ENCODE measurements at places on chromosomes 2 and 18.

- no peak for DNase-seq
Observed at GRCh38 chr18:8705238-8705960, at the start of gene MTCL1. Gene MTCL1, plus strand, starts transcription at chr18:8705556. Its CDS starts 105 bp downstream, at chr18:8705661.

GRCh38 chr2:142041105-142041504, 89.7 kb downstream of the LRP1B start:
- DNase-seq, result no peak

GRCh38 chr18:55402731-55403405, 185.1 kb downstream of the TCF4 start:
- DNase-seq, result no peak

- DNase-seq, result no peak
Observed at GRCh38 chr2:74618410-74619083, 29.6 kb downstream of the M1AP start.

GRCh38 chr2:14569294-14569693, 63.2 kb upstream of the LRATD1 start:
- DNase-seq, result no peak

GRCh38 chr2:218032336-218033171, 29.8 kb upstream of the TNS1 start:
- no peak for DNase-seq

DNA sequence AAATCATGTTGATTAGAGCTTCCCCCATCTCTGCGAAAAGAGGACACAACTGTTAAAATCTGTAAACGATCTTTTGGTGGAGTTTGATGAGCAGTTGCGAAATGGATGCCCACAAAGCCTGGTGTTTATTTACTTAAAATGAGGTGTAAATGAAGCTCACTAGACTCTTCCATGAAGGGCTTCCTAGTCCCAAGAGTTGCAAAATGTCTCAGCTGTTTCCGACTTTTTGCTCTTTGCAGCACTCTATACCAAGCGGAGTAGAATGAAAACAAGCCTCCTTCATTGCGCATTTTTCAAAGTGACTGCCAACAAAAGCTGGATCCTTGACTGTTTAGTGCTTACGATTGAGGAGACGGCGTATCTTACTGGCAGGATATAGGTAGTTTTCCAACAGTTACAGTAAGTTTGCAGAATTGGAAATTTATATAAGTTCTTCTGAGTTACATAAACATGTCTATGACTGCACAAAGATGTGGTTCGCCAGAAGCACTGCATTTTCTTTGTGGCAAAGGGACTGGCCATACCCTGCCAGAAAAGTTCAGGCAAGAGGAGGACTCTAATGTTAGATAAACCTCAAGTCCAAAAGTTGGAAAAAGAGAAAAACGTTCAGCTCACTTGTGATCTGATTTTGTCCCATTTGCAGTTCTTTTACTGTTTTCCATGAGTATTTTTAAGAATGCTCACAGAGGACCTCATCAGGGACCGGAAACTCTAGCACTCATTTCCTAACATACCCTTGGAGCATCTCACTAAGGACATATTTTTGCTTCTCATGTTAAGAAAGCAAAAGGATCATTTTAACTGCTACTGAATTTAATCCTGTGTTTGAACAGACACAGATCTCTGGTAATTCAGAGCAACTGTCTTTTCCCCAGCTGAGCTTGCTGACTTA, 42.7 kb downstream of the COLEC12 start:
- DNase-seq, result no peak

GRCh38 chr2:37013315-37013641, 46.9 kb upstream of the STRN start:
- no peak for DNase-seq

- peak; percentile 9 for DNase-seq
Observed at GRCh38 chr18:27863780-27864430, 313.0 kb downstream of the CDH2 start.

DNA sequence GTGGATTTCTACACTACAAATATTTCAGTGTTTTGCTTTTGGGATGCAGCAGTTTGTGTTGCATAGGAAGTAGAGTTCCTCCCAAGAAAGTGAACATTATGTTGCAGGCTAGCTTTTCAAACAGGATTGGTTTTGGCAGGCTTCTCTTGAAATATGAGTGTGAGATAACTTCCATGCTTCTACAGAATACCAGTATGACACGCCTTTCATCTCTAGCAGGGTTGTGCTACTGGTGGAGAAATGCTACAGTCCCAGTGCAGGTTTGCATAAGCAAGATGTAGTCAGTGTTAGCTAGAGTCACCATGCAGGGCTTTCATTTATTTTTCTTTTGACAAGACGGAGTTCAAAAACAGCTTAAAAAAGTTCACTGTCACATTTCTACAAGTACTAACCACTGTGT, 17.1 kb upstream of the CAVIN2 start:
- DNase-seq, result no peak

- DNase-seq, result peak; percentile 86
Observed at GRCh38 chr2:98412751-98413458, 31.8 kb upstream of the INPP4A start.

GRCh38 chr2:145743011-145743410, 1223.1 kb upstream of the ZEB2 start:
- DNase-seq, result peak; percentile 86

DNA sequence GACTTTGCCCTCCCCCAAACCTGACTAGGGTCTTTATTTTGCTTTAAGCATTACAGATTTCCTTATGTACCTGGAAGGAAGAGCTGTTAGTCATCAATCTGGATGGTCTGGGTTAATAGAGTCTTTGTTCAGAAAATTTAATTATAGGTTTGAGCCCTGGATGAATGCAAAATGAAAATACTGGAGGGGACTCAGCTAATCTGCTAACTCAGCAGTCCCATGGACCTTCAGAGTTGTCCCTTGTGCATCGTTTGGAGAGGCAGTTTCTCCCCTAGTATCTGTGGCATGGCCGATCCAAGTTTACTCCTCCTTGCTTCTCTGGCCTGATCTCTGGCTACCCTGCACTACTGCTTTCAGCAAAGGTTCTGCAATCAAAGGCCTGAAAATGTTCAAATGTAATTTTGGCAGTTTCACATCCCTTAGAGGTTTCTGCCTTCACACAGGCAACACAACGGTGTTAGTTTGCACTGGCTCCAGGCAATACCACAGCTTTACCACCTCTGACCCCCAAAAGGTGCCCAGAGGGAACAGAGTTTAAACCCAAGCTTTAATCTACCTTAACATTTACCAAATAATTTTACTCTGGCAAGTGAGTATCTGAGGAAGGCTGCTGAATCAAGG, 134.3 kb downstream of the THADA start:
- peak; percentile 22 for DNase-seq

- DNase-seq, result peak; percentile 72
Observed at GRCh38 chr2:172427990-172428831, 825 bp downstream of the ITGA6 start.

DNA sequence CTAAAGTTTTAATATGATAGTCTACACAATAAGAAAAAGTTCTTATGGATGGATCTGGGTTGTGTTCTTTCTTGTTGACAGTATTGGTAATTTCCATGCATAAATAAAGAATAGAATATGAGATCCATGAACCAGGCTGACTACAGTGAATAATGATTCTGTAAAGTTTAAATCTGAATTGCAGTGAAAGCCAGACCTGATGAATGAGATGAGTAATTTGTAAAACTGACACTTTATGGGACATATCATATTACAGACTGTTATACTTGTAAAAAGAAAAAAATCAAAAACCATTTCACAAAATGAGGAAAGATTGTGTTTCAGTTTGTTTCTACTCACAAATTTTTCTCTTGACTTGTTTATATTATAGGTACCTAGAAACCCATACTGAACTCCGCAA, 164.9 kb upstream of the SCN7A start:
- no peak for DNase-seq

Measured in suppressor macrophage treated with lipopolysaccharide for 1 hour (primary cell).